ENCODE measurements at places on chromosomes 16 and 17.

DNA sequence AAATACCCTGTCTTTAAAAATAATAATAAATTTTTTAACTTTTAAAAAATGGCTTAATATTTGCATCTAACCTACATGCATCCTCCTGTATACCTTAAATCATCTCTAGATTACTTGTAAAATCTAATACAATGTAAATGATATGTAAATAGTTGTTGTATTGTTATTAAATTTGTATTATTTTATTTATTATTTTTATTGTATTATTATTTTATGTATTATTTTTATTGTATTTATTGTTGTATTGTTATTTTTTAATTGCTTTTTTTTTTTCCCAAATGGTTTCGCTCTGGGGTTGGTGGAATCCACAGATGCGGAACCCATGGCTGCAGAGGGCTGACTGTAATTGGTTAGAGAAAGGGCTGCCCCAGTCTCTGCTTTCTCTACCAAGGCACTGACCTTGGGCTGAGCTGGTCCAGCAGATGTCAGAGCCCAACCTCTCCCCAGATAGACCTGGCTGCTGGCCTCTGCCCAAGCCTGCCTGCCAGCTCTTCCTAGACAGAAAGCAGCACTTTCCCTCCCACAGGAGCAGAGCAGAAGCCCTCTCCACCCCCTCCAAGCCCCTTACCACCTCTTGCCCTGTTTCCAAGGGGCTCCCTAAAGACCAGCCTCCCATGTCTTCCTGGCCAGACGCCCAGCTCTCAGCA, 183.8 kb downstream of the GSG1L start:
- no peak for DNase-seq

DNA sequence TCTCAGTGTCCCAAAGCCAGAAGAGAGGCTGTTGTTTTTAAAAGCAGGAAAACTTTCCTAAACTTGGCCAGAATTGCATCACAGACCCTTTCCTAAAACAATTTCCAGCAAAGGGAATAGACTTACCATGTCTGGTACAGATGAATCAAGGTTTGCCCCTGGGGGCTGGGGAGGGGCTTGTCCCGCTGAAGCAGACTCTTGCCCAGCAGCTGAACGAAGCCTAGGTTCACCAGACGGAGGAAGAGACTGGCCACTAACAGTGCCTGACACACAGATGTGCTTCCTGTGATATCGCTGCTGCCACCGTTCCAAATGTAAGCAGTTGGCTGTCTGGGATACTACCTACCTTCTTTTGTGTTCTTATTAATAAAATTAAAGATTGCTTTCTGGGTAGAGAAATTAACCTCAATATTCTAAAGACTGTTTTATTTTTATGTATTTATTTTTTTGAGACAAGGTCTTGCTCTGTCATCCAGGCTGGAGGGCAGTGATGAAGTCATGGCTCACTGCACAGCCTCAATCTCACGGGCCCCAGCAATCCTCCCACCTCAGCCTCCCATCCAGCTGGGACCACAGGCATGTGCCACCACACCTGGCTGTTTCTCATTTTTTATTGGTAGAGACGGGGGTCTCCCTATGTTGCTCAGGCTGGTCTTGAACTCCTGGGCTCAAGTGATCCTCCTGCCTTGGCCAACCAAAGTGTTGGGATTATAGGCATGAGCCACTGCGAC, 13.5 kb downstream of the PRCD start:
- no peak for DNase-seq

GRCh38 chr16:66444049-66444481, 17.0 kb downstream of the BEAN1 start:
- DNase-seq: no peak

GRCh38 chr16:58678269-58678668, 6.3 kb downstream of the SLC38A7 start:
- DNase-seq: no peak

DNA sequence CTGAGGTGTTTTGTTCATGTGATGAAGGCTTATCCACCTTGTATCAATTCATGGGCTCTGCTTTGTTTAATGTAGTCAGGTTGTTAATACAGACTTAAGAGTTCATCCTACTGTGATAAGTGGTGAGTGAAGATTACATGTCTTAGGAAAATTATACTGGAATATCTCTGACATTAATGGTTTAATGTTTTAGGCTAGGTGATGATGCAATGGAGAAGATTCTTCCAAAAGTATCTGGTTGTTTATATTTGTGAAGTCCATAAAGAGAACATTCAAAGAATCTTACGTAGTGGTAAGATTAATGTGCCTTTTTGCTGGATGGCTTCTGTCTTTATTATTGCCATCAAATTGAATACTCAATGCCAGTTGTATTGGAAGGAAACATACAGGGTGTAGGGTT, 236.4 kb downstream of the BCAS3 start:
- DNase-seq: no peak

DNA sequence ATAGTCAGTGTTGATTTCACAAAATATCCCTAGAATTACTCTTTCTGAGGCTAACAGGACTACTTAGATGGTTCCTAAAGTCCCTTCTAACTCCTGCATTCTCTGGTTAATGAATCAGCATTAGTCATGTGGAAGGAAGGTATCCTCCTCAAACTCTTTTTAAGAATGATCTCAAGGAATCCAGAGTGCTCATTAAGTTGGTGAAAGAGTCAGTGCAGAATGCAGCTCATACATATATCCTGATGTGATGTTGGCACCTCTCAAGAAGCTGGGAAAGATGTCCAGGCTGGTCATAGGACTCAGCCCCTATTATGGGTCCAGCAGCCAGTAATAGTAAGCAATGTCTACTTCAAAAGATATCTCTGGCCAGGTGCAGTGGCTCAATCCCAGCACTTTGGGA, 65.5 kb downstream of the PIGL start:
- DNase-seq: no peak

- no peak for DNase-seq
These were observed 4.4 kb upstream of the ASGR1 start for GRCh38 chr17:7183433-7184090.

- DNase-seq: no peak
These were observed 58.2 kb downstream of the NACA2 start for GRCh38 chr17:61532826-61533225.

GRCh38 chr17:3678095-3678820, 9.6 kb downstream of the EMC6 start:
- DNase-seq: no peak

DNA sequence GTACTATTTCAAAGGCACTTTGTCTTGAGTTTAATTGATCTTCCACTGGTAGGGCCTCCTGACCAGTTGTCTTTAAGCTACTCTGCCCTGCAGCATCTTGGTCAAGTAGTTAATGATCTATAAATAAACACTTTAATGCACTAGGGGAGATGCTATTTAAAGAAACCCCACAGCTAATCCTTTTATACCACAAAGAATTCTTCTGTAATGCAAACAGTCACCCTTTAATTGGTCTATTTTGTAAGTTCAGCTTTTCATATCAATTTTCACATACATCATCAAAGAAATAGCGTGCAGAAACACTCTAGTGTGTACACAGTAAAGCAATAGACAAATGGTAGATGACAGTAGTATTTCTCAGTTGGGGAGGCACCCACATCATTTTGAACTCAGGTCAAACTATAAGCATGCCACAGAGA, 70.3 kb downstream of the PMP22 start:
- no peak for DNase-seq

GRCh38 chr17:57377094-57377493, 120.8 kb downstream of the MSI2 start:
- DNase-seq: no peak

DNA sequence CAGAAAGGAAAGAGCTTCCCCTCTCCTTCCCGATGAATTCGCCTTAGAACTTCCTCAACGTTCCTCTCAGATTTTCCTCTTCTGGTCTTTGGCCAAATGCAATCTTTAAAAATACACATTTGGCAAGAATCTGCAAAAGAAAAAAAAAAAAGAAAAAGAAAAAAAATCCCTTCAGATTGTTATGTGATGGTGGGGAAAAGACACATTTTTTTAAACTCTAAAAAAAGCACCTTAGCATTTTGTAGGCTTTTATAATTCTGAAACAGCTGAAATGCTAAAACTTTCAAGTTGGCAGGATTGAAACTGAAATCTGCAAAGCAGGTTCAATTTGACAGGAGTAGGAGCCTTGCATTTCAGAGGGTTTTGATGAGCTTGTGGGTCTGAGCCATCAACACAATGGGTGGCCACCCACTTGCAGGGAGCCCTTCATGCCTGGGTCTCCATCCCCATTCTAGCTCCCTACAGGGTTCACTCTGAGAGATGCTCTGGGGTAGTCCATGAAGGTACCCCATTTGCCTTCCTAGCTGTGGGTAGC, 33.1 kb downstream of the CACNG3 start:
- DNase-seq: no peak

- DNase-seq: no peak
These were observed 63.3 kb downstream of the USP32 start for GRCh38 chr17:60328679-60329078.

DNA sequence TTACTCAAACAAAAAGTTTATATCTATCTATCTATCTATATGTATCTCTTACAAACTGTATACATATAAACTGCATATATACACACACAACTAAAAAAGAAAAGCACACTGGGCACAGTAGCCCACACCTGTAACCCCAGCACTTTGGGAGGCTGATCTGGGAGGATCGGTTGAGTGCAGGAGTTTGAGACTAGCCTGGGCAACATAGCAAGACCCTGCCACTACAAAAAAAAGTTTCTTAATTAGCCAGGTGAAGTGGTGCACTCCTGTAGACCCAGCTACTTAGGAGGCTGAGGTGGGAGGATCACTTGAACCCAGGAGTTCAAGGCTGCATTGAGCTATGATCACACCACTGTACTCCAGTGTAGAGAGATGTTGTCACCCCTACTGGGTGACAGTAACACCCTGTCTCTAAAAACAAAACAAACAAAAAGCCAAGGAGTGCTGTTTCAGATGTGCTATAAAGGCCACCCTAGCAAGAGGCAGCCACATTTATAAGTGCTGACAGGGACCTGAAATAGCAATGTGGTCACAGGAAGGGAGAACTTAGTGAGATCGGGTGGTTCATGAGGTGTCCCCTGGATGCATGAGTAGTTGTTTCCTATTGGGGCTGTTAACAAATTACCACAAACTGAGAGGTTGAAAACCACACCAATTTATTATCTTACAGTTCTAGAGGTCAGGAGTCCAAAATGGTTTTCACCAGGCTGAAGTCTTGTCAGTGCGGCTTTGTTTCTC, 4.8 kb downstream of the CD2BP2 start:
- no peak for DNase-seq
